GOT3 (cell line): ENCODE measurements at places on chromosomes 12 and 14.

- DNase-seq, result no peak
These were observed 221.9 kb upstream of the KITLG start for GRCh38 chr12:88802096-88802706.

DNA sequence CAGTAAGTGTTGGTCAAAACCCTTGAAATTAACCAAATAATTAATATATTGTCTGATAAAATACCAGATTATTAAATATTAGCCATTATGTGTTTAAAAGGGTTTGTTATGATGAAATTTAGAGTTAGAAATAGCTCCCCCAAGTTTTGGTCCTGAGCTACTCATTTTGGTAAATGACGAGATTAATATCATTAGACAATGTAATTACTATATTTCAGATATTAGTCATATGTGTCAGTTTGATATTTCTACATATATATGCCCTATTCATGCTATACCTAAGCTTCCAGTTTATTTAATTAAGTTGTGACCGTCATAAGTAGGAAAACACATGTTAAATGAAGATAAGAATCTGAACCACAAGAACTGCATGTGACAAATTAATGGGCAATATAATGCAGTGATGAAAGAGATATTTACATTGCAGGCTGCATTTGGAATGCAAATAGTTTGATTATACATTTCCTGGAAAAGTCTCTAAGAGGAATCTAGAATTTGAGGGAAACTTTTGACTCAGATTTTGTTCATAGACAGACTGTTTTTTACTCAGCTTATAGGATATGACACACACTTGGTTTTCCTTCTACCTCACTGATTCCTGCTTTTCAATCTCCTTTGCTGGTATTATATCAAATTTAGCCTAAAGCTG is 70.5 kb downstream of the TBC1D30 start:
- DNase-seq, result no peak

GRCh38 chr12:4579305-4580102 is 17.5 kb downstream of the DYRK4 start:
- no peak for DNase-seq

DNA sequence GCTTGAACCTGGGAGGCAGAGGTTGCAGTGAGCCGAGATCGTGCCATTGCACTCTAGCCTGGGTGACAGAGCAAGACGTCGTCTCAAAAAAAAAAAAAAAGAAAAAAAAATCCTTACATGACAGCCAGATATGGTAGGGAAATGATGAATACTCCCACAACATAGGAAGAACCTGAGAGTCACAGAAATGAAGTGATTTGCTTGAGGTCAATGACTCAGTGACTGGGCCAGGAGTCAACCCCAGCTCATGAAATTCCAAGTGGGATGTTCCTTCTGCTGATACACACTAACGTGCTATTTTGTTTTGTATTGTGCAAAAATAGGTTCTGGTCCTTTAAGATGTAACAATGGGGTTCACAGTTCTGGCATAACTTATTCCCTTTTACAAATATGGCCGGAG is 9.0 kb downstream of the RHOF start:
- DNase-seq, result no peak

DNA sequence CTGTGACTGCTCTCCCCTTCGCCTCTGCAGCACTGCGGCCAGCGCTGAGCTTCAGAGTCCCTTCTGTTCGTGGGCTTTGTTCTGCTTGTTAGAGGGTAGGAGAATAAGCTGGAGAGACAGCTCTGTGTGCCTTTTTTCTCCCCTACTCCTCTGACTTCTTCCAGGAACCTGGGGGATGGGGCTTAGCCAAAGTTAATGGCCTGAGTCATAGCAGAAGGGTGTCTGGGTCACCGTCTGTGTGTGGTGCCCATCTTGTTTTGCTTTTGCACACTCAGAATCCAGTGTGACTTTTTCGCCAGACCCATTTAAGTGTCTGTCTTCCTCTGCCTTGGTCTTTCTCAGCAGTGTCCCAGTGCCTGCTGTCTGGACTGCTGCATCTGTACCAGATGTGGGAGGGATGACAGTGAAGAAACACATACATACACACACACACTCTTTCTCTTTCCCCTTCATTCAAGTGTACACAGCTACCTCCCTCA is 3.0 kb downstream of the KIF5A start:
- DNase-seq, result no peak

DNA sequence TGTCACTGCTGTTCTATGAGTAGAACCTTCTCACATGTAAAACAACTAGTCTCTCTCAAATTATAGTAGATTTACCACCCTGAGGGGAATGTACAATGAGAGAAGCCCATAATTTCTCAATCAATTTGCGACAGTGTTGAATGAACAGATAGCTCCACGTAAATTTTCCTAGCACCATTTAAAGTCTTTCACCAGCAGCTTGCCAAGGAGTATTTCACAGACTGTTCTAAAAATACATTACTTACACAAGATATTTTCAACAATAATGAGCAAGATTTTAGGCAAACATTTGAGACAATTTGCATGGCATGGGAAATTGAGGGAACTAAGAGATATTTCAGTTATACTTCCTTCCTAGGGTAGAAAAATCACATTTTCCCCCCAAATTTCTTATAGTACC is 151.6 kb downstream of the KICS2 start:
- no peak for DNase-seq

- DNase-seq, result no peak
These were observed 31.4 kb downstream of the ETNK1 start for GRCh38 chr12:22656376-22656775.

- no peak for DNase-seq
These were observed 108.5 kb downstream of the PHLDA1 start for GRCh38 chr12:75922944-75923642.

DNA sequence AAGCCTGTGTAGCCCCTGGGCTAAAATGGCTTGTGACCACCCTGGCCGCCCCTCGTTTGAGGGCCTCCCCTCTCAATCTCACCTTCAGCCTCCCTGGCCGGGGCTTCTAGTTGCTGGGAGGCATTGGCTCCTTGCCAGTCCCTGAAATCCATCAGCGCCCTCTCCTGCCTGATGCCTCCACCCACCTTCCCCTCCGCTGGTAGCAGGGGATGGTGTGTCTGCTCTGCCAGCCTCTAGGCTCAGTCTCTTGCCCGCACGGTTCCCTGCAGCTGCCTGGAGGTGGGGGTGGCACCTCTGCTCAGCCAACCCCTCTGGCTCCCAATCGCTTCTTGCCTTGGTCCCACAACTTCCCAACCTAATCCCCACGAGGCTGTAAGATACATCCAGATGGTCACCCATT is 167.9 kb downstream of the PHETA1 start:
- DNase-seq, result no peak

DNA sequence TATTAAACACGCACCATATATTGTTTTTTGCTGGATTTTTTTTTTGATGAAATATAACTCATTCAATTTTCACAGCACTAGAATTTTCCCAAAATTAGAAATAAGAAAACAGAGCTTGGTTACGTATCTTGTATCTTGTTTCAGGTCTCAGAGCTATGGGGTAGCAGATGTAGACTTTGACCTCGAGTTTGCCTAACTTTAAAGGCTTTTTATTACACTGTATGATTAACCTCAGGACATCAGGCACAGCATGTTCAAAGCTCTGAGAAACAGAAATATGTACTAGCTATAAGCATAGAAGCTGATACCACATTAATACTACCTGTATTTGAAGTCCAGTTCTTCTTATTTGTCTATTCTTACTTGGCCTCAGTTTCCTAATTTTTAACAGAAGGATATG is 171.9 kb upstream of the KITLG start:
- no peak for DNase-seq

DNA sequence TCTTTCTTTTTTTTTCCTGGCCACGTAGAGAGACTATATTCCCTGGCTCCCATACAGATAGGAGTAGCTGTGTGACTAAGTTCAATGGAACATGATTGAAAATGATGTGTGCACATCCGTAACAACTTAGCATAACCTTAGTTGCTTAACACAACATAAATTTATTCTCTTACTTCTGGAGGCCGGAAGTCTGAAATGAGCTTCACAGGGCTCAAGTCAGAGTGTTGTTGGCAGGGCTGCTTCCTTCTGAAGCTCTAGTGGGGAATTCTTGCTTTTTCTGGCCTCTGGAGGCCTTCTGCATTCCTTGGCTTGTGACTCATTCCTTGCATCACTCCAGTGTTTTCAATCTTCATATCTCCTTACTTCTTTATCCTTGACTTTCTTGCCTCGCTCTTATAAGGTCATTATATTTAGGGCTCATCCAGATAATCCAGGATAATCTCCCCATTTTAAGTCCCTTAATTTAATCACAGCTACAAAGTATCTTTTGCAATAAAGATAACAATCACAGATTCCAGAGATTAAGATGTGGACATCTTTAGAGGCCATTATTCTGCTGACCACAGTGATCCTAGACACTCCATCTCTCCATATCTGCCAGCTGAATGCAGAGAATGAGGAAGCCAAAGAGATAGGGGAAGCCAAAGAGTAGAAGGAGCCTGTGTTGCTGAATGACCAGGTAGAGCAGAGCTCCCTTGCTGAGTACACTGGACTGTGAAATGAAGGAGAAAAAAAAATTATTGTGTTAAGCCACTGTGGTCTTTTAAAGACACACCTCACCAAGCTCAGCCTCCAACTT is 21.0 kb upstream of the SNX6 start:
- no peak for DNase-seq

GRCh38 chr14:35213869-35214387 is 78.3 kb upstream of the PSMA6 start:
- no peak for DNase-seq

GRCh38 chr12:80212938-80213645 is 113.8 kb downstream of the OTOGL start:
- no peak for DNase-seq

GRCh38 chr12:56338308-56339157 is at the start of gene IL23A:
Gene IL23A (plus strand): TSS chr12:56338884. CDS start chr12:56339045, 161 bp downstream.
- no peak for DNase-seq

DNA sequence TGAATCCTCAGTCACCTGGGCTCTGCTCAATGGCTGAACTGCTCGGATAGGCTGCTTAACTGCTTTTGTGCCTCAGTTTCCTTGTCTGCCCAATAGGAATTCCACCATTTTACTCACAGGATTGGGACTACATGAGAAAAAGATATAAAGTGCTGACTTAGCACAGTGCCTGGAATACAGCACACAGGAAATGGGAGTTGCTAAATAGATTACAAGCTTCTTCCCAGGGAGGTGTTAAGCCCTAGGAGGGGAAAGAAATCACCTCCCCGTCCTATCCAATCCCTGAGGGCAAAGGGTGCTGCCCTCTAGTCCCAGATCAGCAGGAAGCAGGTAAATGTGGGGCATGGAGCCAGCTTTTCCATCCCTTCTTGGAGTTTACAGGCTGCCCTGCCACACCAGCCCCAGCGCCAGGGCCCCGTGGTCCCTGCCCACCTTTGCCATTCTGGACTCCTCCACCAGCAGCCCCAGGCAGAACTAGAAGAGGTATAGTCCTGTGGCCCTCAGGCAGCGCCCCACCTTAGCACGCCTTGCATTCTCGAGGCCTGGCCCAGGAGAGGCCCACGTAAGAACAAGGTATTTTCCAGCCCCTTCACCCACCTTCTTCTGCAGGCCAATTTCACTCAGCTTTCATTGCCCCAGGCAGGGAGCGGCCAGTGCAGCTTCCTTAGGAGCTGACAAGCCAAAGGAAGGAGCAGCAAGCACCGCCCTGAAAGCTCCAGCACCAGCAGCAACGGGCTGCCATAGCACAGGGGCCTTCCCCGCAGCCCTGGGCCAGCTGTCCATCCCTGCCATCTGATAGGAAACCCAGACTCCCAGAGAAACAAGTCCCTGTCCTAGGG is 28.8 kb upstream of the RPLP0 start:
- no peak for DNase-seq

- no peak for DNase-seq
These were observed 54.6 kb downstream of the PAH start for GRCh38 chr12:102862486-102862885.

GRCh38 chr14:60179431-60179869 is 14.3 kb upstream of the DHRS7 start:
- DNase-seq, result no peak
